GM23338 (cell line): ENCODE measurements at places on chromosomes 7 and 10. TPM values are rescaled to one million over a fixed set of nuclear protein-coding genes. Genes with fewer than 3 reads are reported as not detected.
A peak's percentile ranks its signal among the peaks of the same experiment; 100 is the strongest.

GRCh38 chr7:6608794-6609193, 6.6 kb upstream of the ZNF853 start:
- H3K27ac ChIP-seq, result no peak overlapping the region
- DNase-seq, result no peak
- no peak overlapping the region for H3K4me3 ChIP-seq
- H3K4me1 ChIP-seq, result peaks cover 4% of the 10 kb centered on the region

- H3K27me3 ChIP-seq, result no peaks in the 10 kb centered on the region
- H3K36me3 ChIP-seq, result no peaks in the 10 kb centered on the region
- DNase-seq, result peak; percentile 10
- H3K4me1 ChIP-seq, result no peaks in the 10 kb centered on the region
- no peak overlapping the region for H3K27ac ChIP-seq
- no peak overlapping the region for H3K4me3 ChIP-seq
These were observed 1.6 kb downstream of the GPR22 start for GRCh38 chr7:107471292-107472070.

GRCh38 chr10:44056206-44056605, 328.7 kb downstream of the CXCL12 start:
- no peak overlapping the region for H3K27ac ChIP-seq
- no peak for DNase-seq
- no peak overlapping the region for H3K4me3 ChIP-seq
- no peaks in the 10 kb centered on the region for H3K4me1 ChIP-seq

AEBP1 gene
- polyA plus RNA-seq, result 15.1 and 16.0 TPM in 2 replicates
